ENCODE measurements at places on chromosomes 7 and 10.

DNA sequence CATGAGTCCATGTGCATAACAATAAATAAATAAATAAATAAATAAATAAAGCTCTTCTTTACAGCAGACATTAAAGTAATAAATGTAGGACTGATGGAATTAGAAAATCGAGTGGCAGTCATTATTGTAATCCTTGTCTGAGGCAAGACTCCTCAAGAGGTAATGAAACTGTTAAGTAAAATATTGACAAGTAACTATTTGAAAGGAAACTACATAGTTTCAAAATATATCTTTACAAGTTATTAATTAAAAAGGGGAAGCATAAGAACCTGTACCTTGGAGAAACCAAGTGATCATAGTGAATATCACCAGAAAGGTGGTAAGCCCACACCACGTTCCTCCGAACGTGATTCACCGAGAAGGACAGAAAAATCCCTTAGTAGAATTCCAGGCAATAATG is 285.6 kb upstream of the SORCS1 start:
- DNase-seq, result no peak

DNA sequence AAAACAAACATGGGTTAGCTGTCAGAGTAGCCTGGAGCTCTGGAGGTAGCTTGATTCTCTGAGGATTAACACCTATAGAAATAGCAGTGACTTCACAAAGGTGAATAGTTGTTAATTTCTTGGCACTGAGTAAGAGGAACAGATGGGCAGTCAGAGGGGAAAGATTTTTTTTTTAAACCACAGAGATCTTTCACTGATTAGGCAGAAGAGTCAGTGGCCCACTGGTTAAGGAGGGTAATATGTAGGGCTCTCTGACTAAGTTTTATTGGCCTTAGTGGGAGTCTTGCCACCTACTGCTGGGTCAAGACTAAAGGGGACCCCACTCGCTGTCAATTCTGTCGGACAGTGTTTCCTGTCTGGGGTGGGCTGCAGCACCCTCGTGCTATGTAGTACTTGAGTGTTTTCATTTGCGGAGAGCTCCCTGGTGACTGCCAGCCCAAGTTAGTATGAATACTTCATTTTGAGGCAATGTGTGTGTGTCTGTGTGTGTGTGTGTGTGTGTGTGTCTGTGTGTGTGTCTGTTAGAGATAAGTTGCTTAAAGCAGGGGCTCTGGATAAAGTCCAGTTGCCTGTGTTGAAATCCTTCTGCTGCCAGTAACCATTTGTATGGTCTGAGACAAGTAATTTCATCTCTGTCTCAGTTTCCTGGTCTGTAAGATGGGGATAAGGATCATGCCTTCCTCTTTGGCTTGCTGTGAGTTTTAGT is 145.2 kb downstream of the ARID5B start:
- no peak for DNase-seq

- DNase-seq, result no peak
Measured at GRCh38 chr10:90779548-90779947, 78.3 kb downstream of the HTR7 start.

- no peak for DNase-seq
Measured at GRCh38 chr7:99260395-99260794, 12.2 kb upstream of the MYH16 start.

- DNase-seq, result no peak
Measured at GRCh38 chr10:100447663-100448062, 15.1 kb upstream of the WNT8B start.
